ENCODE measurements at places on chromosomes 6 and 20.

DNA sequence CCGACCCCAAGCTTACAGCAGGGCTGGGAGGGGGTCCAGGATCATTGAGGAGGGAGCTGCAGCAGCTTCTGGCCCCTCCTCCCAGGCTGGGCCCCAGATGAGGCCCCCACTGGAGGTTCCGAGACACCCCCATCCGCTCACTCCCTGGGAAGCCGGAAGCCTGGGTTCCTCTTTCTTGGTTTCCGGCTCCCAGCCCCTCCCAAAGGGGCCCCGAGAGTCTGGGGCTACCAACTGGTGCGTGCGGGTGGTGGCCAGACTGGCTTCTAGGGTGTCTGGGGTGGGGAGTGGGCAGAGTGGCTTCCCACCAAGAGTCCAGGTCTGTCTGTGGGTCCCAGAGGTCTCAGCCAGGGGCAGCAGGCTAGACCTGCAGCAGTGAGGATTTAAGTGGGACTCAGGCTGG is 2.2 kb downstream of the RGS19 start:
- DNase-seq, result peak; percentile 77

GRCh38 chr20:848193-848592 is 14.7 kb downstream of the FAM110A start:
- no peak for DNase-seq

DNA sequence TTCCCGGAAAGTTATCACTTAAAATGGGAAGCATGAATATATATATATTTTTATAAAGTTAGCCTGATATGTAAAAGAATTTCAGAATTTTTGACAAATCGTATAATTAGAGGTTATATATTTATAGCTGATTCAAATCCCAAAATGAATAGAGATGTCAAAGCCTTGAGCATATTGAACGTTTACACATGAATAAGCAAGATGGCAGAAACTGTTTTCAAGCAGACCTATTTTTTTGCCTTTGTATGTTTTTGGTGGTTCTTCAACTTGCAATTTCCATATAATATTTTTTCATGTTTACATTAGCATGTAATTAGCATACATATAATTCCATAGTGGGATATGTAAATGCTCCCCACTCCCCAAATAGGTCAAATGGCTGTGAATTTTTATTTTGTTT is 189.9 kb downstream of the PRL start:
- no peak for DNase-seq

DNA sequence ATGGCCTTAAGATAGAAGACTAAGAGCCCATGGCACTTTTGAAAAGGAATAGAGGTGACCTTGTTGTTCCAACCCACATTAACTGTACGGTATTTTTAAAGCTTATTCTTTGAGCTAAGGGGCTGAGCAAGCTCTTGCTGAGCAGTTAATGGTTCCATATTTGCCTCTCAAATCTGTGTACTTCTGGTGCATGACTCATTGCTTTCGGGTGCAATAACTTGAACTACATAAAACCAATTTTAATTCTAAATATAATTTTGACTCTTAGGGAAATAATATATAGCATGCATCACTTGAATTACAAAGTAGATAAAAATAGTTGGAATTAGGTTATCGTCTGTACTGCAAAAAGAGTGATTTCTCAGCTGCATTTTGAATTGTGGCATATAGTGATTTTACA is 348.1 kb upstream of the CITED2 start:
- no peak for DNase-seq

DNA sequence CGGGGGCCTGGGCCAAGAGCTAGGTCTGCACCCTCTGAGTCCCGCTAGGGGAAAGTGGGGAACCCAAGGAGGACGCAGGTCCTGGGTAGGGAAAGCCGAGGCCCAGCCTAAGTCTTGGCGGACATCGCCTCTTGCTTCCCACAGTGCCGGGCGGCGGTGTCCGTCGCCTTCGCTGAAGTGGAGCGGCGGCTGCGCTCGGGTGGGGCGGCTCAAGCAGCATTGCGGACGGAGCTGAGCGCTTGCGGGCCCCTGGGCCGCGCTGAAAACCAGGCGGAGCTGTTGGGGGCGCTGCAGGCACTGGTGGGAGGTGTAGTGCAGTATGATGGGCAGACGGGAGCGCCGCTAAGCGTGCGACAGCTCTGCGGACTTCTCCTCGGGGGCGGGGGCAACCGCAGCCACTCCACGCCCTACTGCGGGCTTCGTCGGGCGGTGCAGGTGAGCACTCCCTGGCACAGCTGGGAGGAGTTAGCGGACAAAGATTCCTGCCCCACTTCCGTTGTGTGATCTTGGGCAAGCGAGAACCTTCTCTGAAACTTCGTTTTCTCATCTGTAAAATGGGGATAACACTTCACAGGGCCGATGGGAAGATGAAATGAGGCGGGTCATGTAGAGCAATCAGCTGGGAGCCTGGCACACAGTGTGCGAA is 4.2 kb downstream of the PRSS16 start:
- DNase-seq, result peak; percentile 89

DNA sequence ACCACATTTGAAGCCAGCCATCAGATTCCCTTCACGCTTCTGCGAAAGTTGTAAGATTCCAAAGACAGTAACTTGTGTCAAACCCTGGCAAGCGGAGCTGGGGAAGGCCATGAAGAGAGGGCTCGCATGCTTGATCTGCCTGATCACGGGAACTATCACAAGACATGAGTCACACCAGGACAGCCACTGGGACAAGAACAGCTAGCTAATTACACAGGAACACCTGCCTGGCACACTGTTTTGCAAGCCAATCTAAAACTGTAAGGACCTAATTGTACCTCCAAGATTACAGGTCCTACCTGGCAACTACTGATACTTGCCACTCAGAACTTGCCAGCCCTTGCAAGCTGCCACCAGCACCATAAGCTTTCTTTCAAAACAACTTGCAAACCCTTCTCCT is 289.3 kb downstream of the KIF16B start:
- DNase-seq, result no peak

- DNase-seq, result peak; percentile 69
Observed at GRCh38 chr20:10674684-10675449, 1.1 kb upstream of the JAG1 start.

GRCh38 chr6:56246881-56247653 is at the start of gene COL21A1:
Gene COL21A1 (minus strand): TSS chr6:56247580. CDS start chr6:56182618, 64,962 bp downstream.
- no peak for DNase-seq

- DNase-seq, result no peak
Observed at GRCh38 chr6:157943964-157944283, 37.7 kb upstream of the SYNJ2 start.

GRCh38 chr6:52089758-52090348 is 2.4 kb upstream of the PKHD1 start:
- DNase-seq, result no peak

DNA sequence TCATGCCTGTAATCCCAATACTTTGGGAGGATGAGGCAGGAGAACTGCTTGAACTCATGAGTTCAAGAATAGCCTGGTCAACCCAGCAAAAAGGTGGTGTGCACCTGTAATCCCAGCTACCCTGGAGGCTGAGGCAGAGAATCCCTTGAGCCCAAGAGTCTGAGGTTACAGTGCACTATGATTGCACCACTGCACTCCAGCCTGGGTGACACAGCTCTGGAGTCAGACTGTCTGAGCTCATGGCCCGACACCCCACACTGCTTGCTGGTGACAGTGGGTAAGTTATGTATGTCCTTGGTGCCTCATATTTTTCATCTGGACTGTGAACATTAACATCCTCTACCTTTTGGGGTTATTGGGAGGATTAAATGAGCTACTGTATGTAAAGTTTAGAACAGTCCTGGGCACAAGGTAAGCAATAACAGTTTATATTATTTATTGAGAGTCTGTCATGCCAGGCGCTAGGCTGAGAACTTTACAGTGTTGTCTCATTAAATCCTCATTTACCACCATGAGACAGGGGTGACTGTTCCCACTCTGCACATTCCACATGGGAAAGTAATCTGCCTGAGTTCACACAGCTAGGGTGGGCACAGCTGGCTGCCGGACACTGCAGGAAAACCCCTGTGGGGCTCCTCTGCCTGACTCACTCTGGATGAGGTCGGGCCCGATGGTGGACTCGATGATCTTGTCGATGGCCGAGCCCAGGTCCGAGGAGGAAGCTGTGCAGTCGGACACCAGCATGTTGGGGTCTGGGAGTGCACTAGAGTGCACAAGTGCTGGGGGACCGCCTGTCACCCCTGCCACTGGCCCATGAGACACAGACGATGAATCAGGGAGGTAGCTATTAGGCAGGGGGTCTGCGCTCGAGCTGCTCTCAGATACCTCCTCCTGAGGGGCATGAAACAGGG is 2.9 kb downstream of the ZNF335 start:
- no peak for DNase-seq

DNA sequence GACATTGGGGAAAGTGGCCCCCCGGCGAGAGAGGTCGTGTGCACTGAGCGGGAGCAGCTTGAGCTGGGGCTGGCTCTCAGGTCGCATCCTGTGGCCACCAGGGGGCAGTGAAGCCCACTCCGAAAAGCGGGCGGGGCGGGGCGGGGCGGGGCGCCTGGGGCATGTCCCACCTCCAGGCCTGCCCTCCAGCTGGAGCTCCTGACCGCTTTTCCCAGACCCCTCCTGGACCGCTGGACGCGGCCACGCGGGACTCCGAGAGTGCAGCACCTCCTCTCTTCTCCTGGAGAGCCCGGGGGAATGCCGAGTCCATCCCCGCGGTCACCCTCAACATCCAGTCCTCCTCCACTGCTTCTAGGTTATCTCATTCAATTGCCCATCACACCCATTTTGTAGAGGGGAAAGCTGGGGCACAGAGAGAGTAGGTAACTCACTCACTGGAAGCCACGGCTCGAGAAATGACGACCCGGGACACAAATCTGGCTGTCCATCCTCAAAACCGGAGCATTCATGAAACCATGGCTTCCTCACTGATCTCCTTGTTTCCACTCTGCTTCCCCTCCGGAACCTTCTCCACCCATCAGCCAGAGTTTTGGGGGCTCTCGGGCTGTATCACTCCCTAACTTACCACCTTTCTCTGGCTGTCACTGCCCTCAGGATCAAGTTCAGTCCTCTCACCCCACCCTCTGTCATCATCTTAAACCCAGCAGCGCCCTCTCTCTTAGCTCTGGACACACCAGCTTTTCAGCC is 24.1 kb downstream of the COX4I2 start:
- DNase-seq, result peak; percentile 93

GRCh38 chr6:164142322-164142721 is 727.8 kb downstream of the QKI start:
- DNase-seq, result no peak

DNA sequence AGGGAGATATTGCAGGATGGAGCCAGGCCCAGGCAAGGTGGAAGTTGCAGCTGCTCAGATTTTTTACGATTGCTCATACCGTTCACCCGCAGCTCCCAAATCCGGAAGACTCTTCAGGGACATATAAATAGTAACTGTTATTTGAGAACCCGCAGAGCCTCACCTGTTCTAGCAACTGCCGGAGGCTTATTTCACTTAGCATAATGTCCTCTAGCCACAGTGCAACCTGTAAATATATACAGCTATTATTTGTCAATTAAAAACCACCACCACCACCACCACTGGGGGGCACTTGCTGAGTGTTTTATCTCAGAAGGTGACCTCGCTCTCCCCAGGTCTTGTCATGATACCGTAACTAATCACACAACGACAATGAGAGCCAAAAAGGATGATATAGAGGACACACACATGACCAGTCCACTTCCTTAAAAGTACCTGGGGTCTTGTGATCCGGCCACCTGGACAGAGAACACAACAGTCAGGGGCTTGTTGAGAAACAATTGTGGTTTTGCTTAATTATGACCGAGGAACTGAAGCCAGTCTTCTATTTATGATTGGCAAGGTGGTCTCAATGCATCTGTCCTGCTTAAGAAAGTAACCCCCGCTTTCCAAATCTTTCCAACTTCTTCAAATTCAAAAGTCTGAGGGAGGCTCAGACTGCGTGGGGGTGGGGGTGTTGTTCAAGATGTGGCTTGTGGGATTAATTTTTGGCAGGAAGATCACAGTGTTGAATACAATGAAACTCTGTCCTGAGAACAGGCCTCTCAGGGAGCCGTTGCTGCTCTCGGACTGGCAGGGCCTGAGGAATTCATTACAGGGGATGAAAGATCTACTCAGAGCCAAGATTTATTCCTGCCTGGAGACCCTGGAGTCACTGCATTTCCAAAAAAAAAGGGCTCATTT is 107.7 kb upstream of the PRND start:
- DNase-seq, result peak; percentile 87

DNA sequence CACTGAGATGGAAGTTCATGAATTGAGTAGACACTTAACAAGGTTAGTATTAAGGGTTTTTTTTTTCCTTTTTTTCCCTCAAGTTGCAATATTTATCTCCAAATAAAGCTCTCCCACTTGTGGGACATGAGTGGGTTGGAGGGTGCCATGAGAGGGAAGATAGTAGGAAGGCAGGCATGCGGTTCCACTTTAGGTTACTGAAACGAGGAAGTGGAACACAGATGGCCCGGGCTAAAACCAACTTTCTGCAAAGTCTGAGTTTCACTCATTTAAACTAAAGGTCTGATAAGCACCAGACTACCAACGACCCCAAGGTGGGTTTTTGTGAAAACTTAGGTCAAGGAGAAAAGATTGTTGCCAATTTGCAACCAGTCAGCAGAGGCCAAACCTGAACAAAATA is 42.2 kb downstream of the TBC1D7 start:
- no peak for DNase-seq

DNA sequence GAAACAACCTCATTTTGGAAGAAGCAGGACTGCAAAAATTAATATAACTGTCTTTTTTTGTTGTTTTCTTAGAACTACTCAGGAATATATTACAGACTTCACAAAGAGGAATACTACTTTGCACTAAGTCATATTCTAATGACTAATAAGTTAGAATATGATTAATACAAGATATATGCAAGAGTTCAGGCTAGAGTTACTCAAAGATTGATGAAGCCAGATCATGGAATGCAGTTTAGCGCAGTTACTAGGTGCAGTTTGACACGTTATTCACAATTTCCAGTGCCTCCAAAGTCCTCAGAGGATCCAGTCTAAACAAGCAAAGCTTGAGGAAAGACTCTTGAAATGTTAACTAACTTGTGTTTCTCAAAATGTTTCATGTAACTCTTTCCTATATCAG is 1.2 kb upstream of the MYCT1 start:
- no peak for DNase-seq

DNA sequence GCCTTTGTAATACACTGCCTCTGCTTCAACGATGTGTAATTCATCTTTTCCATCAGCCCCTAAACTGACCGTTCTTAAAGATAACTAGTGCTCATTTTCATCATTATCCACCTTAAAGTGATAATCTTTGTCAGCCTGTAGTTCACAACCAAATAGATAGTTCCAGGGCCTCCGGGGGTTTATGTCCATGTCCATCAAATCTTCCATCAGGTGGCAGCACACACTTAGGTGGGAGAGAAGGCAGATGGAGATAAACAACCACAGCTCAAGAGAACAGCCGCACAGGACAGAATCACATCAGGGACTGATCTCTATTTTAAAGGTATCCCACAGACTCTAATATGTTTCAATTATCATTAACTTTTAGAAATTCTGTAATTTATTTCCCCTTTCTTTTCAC is 90.9 kb downstream of the LMBRD1 start:
- no peak for DNase-seq

DNA sequence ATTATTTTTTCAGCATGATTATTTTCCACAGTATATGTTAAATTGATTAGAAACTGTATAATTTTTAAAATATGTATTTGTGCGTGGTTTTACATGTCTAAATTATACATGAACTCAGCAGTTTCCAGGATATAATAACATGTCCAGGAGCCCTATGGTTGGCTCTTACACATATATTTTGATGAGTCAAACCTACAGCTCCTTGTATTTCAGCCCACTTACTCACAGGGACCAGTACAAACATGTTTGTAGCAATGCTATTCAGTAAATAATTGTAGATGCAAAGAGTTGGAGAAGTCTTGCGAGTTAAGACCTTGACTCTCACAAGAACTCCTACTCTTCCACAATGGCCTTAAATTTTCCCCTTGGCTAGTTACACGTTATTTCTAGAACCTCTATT is 107.2 kb upstream of the SASH1 start:
- DNase-seq, result no peak

Data from activated effector memory CD4-positive, alpha-beta T cell treated with anti-CD3 and anti-CD28 coated beads, Interleukin-2, amount 50 U/mL, for 16 hours (primary cell).